SW 1271 (cell line): ENCODE measurements at places on chromosomes 16 and 17.

DNA sequence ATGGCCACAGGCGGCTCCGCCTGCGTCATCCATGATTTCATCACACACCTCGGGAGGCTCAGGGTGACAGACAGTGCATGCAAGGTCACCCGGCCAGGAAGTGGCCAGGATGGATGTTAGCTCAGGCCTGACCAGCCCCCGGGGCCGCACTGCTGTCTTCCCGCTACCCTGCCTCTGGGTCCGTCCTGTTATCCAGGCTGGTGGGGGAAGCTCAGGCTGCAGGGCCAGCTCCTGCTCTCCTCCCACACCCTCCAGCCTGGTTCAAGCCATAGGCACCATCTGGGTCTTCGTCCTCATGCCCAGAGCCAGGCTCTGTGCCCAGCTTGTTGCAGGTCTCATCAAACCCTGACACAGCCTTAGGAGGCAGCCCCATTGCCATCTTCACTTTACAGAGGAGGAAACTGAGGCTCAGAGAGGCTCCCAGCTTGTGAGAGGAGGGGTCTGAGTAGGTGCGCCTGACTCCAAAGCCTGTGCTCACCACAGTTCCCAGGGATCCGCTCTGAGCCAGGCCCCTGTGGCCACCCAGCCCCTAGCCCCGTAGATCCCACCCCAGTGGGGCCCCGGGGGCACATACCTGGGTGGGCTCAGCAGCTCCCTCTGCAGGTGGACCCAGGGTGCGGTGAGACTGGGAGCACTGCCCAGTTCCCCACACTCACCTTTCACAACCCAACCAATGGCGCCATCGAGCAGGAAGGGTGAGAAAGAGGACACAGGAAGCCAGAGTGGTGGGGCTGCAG lies 412 bp upstream of the ADGRG3 start:
- DNase-seq: no peak

- no peak for DNase-seq
Measured at GRCh38 chr17:21542991-21543390, 149.3 kb upstream of the KCNJ18 start.

DNA sequence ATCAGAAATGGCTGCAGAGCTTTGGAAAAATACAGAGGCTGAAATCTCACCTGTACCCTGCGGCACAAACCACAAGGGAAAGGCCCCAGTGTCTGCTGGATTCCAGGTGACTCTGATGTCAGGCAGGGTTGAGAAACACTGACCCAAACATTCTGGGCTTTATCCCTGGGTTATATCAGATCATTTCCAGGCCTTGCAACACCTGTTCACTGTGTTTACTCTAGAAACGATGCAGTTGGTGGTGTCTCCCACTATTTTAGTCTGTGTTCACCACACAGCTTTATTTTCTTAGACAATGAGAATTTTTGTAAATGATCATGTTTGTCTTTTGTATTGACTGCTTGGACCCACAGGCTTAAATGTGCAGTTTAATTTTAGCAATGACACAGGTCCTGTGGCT lies 151.5 kb upstream of the SDK2 start:
- no peak for DNase-seq

DNA sequence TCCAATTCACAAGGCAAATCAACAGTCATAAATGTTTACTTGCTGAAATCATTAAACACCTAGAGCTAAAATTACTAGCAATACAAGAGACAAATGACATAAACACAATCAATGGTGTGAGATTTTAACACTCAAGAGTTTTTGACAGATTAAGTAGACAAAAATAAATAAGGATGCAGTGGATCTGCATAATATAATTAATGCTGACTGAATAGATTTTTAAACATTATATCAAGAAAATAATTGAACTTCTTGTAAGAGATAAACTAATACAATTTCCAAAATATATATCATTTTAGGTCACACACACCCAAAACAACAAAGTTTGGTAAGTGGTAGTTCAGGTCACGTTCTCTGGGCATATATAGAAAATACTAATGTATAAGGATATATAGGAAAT lies 322.6 kb upstream of the XYLT1 start:
- no peak for DNase-seq

DNA sequence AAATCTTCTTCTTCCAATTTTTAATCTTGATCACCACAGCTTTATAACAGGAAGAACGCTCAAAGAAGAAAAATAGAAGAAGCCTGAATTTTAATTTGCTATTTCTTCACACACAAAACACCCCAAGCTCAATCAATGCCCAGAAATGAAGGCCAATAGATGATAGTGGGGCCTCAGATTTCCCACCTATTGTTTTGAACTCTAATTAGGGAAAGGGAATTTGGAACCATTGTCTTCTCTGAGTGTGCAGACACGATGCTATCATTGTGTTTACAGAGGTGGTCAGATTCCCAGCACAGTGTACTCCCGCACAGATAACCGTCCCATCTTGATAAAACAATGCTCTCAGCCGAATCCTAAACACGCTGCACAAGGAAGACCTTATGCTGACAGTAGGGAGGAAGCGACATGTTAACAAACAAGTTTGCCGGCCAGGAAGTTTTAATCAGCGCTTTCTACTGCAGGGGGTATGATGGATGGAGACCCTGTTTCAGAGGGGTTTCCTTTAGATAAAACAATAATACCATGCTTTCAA lies 684.7 kb downstream of the MAF start:
- DNase-seq: no peak
